Mucosa of gallbladder (tissue), 1 donor: ENCODE measurements at places on chromosomes 1 and 21. TPM values are rescaled to one million over a fixed set of nuclear protein-coding genes. Genes with fewer than 3 reads are reported as not detected.
A peak's percentile ranks its signal among the peaks of the same experiment; 100 is the strongest.

The BGLAP gene
- total RNA-seq, result 3.0 TPM

The ARHGEF16 gene
- 81.4 TPM for total RNA-seq

The PTGFR gene
- 4.3 TPM for total RNA-seq

The ANKRD34A gene
- 3.4 TPM for total RNA-seq

The TEDDM1 gene
- total RNA-seq, result not detected

The TNNT2 gene
- 69.8 TPM for total RNA-seq

The PPM1J gene
- total RNA-seq, result 1.1 TPM

The CD1D gene
- total RNA-seq, result 7.2 TPM

The MTOR gene
- total RNA-seq, result 38.2 TPM

The RRAGC gene
- 21.0 TPM for total RNA-seq

The RGS1 gene
- 147 TPM for total RNA-seq

The TNFRSF4 gene
- total RNA-seq, result 2.6 TPM

The HCN3 gene
- 8.7 TPM for total RNA-seq

The DYNLT5 gene
- total RNA-seq, result 0.32 TPM

GRCh38 chr1:171754353-171754705 lies 12.5 kb upstream of the VAMP4 start:
- no peak for DNase-seq

DNA sequence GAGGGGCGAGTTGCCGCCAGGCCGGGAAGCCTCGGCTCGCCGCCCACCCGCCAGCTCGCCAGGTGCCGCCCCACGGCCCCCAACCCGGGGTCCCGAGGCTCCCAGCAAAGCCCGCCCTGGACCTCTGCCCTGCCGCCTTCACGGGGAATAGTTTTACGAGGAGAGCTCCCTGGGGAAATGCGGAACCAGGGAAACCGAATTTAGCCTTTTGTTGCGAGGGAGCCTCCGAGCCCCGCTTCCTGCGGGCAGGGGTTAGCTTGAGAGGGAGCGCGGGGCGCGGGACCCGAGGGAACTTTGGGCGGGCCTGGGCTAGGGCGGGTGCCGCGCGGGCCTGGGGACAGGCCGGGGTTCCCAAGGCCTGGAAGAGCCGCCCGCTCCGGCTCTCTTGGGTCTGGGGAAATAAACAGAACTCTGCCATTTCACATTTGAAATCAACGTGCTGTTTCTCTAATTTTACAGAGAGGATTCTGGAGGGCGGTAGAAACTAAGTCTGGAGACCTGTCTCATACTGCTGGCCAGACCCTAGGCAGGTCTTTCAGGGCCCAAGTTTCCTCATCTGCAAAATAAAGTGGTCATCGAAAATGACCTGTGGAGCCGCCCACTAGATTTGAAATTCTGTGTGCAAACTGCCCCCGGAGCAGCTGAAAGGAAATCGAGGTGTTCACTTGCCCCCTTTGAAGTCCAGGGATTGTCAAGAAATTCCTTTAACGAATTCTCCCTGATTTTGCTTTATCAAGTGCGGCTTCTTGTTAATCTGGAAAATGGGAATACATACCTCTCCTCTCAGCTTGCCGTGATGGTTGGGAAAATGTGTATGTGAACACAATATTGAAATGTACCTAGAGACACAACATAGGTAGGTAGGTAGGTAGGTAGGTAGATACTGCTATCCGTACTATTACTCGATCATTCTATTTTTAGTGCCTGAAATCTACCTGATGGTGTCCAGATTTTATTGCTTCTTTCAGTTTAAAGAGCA lies 749 bp upstream of the GLUL start:
- DNase-seq, result no peak

- no peak for DNase-seq
Measured at GRCh38 chr1:211710566-211711314, 35.3 kb upstream of the NEK2 start.

GRCh38 chr1:248838357-248839167 lies 538 bp downstream of the ZNF672 start:
- DNase-seq, result peak; percentile 90

DNA sequence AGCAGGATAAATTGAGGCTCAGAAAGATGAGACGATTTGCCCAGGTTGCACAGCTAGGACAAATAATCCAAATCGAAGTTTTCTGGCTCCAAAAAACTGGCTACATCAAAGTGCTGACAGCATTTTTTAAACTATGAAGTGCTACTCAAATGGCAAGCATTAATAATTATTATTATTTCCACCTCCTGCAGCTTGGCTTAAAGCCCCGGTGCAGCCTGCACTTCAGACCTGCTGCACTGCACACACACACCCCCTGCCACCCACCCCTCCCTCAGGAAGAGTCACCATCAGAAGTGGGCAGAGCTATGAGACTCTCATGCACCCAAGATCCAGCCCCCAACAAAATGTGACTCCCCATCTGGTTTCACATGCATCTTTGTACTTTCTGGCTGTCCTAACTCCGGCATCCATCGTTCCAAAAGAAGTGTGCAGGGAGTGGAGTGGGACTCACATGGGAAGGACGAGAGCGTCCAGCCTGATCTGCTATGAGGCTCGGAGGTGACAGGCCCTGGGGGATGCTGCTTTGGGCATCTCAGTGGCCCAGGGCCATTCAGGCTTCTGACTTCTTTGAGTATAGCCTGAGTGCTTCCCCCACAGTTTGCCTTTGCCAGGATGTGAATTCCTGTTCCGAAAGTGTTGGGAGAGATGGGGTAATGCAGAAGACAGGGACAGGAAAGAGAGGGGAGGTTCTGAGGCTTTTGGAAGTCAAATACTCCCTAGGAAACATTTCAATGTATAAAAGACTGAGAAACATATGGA lies 65.0 kb upstream of the FAM20B start:
- no peak for DNase-seq

DNA sequence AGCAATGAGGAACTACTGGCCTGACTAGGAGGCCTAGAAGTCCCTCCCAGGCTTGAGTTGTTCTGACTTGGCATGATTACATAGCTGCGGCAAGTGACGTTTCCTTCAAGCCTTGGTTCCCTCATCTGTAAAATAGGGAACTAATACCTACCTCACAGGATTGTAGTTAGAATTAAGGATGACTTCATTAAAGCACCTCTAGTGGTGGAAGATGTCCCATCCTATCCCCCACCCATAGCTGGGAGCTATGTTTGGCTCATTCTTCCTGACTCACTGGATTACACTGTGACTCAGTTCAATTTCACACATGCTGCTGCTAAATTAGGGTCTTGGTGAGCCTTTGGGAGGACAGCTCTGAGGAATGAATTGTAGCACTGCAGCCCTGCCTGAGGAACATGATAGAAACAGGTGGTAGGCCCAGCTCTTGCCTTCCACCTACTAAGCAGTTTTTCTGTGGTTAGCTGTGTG lies 6.0 kb upstream of the SHISA4 start:
- DNase-seq, result no peak

- no peak for DNase-seq
Measured at GRCh38 chr1:219050822-219051125, 122.9 kb upstream of the LYPLAL1 start.

GRCh38 chr1:143720087-143721023 lies 251.4 kb downstream of the FAM72C start:
- DNase-seq, result peak; percentile 38

GRCh38 chr1:106952776-106953175 lies 103.7 kb upstream of the PRMT6 start:
- DNase-seq, result no peak

DNA sequence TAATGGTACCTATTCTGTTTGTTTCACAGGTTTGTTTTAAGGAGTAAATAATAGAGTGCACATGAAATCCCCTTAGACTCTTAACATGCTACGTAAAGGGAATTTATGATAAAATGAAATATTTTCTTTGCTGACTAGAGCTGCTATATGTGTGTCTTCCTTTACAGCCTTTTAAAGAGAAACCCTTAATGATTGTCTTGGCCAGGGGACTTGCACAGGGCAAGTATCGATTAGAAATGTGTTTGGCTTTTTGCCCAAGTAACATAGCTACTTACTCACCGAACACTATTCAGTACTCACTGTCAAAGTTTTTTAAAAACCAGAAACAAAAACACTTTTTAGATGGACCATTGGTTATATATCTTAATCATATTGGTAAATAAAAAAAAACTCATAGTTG lies 71.3 kb upstream of the KIAA1614 start:
- DNase-seq, result peak; percentile 14

DNA sequence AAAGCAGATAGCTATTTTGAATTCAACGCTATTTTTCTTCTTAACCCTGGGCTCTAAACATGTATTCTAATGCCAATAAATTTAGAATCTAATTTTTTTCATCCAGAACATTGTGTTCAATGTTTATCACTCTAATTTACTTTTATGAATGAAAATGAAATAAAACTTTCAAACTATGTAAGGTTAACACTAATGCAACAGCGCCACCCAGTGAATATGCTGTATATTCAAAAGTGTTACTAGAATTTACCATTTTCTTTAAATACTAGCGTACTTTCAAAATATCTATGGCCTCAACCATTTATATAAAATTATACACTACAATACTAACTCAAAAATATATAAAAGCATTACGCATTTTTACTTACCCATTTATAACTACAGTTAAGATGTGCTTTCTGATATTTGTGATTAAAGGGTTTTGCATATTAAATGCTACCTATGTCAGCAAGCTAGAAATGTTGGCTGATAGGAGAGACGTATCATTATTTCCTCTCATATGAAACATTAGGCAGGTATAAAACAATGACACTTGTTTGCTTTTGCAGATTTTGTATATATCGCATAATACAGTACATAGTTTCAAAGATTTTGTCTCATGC lies 5.9 kb upstream of the NUF2 start:
- DNase-seq, result no peak

DNA sequence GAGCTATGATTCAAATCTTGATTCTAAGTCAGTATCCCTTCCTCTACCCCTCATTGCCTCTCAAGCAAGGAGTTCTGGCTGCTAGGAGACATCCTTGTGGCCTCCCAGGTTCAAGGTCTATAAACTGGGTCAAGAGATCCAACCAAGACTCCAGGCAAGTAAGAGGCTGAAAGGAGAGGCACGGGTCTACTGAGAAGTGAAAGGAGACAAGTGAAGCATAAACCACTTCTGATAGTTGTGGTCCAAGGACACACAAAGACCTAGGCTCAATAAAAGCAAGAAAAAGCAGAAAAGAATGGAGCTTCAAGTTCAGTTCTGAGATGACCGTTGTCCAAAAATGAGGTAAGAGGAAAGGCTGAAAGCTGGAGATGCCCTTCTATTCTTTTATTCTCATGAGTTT lies 17.8 kb upstream of the PPP2R5A start:
- no peak for DNase-seq

DNA sequence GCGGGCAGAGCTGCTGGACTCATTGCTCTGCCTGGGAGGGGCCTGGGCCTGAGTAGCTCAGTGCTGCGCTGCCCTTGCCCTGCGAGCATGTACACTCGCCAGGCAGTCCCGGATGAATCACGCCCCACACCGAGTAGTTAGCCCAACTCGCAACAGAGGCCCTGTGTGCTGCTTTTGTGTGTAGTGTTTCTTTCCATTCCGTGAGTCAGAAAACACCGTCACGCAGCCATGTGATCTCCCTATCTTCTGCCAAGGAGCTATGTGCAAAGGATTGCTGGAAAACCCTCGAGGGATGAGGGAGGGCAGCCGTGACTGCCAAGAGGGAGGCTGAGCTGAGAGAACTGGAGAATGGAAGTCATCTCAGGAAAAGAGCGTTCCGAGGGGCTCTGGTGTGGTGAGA lies 37.3 kb downstream of the NENF start:
- DNase-seq, result peak; percentile 82

DNA sequence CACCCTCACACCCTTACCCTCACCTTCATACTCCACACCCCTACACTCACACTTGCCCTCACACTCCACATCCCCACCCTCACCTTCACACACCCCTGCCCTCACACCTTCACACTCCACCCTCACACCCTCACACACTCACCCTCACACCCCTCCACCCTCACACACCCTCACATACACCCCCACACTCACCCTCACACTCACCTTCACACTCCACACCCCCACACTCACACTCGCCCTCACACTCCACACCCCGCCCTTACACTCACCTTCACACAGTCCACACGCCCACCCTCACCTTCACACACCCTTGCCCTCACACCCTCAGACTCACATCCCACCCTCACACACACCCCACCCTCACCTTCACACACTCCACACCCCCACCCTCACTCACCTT lies 43.6 kb upstream of the EDN2 start:
- DNase-seq, result no peak

DNA sequence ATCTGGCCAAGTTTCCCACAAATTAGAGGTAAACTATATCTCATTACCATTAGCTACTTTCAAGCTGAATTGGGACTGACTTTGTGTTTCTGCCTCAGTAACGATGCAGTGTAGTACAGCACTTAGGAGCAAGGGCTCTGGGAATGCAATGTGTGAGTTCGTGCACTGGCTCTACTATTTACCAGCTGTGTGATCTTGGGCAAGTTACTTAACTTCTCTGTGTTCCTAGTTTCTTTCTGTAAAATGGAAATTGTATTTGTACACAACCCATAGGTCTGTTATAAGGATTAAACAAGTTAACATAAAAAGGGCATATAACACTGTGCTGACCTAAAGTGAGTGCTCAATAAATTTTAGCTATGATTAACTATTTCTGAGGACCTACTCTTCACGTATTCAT lies 65.0 kb upstream of the CSF1 start:
- no peak for DNase-seq

GRCh38 chr1:178238722-178239510 lies 145.0 kb downstream of the RASAL2 start:
- DNase-seq, result no peak

- no peak for DNase-seq
Measured at GRCh38 chr21:32947736-32948135, 78.0 kb upstream of the OLIG2 start.

DNA sequence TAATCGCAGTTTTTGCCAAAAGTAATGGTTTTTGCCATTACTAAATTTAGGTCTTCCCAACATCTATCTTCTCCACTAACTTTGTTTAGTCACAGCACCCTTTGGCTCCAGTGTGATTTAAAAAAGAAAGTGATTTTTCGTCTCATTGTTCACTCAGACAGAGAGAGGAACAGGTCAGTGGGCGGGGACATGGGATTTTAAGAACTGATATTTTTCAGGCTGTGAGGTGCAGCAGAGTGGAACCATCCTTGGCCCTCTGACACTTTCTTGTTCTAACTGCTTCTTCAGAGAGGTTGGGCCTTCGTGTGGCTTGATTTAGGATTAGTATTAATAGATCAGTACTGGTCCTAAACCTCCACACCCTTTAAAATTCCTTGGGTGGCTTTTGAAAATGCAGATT lies 38.8 kb downstream of the CASQ2 start:
- DNase-seq, result no peak

- DNase-seq, result no peak
Measured at GRCh38 chr1:150905301-150905700, 18.4 kb downstream of the CTXND2 start.

DNA sequence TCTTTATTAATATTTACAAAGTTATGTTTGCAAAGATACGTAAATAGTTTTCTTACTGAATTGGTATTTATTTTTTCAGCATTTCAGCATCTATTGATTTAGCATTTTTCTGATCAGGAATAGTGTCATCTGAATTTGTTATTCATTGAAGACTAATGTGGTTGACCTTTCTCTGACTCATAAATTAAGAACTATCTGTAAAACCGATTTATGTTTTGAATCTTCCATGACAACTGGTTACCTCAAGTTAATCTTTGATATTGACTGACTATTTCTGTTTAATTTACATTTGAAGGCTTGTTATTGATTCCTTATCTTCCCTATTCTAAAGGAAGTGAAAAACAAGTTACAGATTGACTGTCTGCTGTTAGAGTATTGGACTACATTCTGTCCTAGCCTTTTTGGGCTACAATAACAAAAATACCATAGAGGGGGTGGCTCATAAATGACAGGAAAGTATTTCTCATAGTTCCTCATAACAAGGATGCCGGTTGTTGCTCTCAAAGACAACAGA lies 1131.4 kb downstream of the PLA2G4A start:
- DNase-seq, result no peak
